ENCODE measurements at places on chromosomes 3 and 15. TPM values are rescaled to one million over a fixed set of nuclear protein-coding genes. Genes with fewer than 3 reads are reported as not detected.

HRG gene
- not detected for total RNA-seq

WNT7A gene
- total RNA-seq = not detected

CRABP1 gene
- total RNA-seq = 314 TPM

SNTN gene
- not detected for total RNA-seq

PATL2 gene
- total RNA-seq = not detected

ATOSA gene
- total RNA-seq = 37.8 TPM

NBEAL2 gene
- 38.0 TPM for total RNA-seq

THAP10 gene
- 3.3 TPM for total RNA-seq

GRCh38 chr3:58416191-58416590 lies 17.4 kb downstream of the PDHB start:
- no peaks in the 10 kb centered on the region for H3K4me1 ChIP-seq
- H3K36me3 ChIP-seq = no peaks in the 10 kb centered on the region

- no peak overlapping the region for H3K27ac ChIP-seq
- H3K4me3 ChIP-seq = no peak overlapping the region
- DNase-seq = no peak
- no peaks in the 10 kb centered on the region for H3K27me3 ChIP-seq
Observed at GRCh38 chr15:91469632-91470567, 369.8 kb downstream of the SV2B start.

GRCh38 chr3:132210476-132211346 lies 106.5 kb upstream of the ACP3 start:
- H3K27ac ChIP-seq = no peak overlapping the region
- DNase-seq = peak; percentile 48
- no peaks in the 10 kb centered on the region for H3K36me3 ChIP-seq
- H3K27me3 ChIP-seq = peaks cover 2% of the 10 kb centered on the region

GRCh38 chr3:47989981-47990440 lies 26.2 kb downstream of the MAP4 start:
- no peak overlapping the region for H3K4me3 ChIP-seq
- peaks cover 3% of the 10 kb centered on the region for H3K4me1 ChIP-seq
- no peaks in the 10 kb centered on the region for H3K36me3 ChIP-seq
- peak; percentile 67 for DNase-seq
- H3K27ac ChIP-seq = peak overlapping the region; percentile 53

DNA sequence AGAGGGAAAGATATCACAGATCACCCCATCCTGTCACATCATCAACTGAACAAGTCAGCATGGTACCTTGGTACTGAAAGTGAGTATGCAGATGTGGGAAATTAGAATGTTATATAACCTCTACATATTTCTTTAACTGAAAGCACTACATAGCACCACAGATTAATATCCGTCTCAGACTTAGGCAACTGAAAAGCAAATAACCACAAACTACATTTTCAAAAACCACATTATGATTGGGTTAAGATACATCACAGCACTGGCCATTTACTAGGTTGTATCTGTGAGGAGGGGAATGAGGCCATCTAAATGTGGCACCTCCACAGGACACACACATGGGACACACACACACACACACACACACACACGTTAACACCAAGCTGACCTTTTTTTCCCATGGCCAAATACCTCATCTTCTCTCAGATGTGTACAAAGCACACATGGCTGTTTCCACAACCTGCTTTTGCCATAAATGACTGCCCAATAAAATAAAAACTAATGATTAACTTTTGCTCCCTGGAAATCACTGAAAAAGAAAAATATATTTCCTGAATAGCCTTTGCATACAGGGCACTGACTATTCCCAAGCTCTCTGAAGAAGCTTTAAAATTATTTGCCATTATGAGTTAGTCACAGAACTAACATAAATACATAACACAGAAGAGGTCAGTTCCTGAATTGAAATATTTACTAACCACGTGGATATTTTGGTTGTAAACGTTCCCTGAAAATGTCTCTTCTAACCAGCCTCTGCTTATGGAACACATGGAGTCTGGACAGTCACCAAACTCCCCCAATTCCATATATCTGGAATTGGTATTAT lies 60.1 kb downstream of the SUMF1 start:
- H3K27me3 ChIP-seq = no peaks in the 10 kb centered on the region
- no peak for DNase-seq
- H3K27ac ChIP-seq = no peak overlapping the region
- H3K4me3 ChIP-seq = no peak overlapping the region
- no peaks in the 10 kb centered on the region for H3K36me3 ChIP-seq

- peak; percentile 51 for DNase-seq
- peak overlapping the region; percentile 71 for H3K4me3 ChIP-seq
- no peak overlapping the region for H3K27ac ChIP-seq
- H3K36me3 ChIP-seq = no peaks in the 10 kb centered on the region
Observed at GRCh38 chr15:91855684-91856489, 2.4 kb downstream of the SLCO3A1 start.

GRCh38 chr3:17238023-17238422 lies 353.3 kb downstream of the PLCL2 start:
- H3K4me3 ChIP-seq = no peak overlapping the region
- H3K27ac ChIP-seq = no peak overlapping the region
- H3K4me1 ChIP-seq = no peaks in the 10 kb centered on the region
- no peaks in the 10 kb centered on the region for H3K36me3 ChIP-seq

GRCh38 chr3:127448671-127449070 lies 141.9 kb downstream of the TPRA1 start:
- H3K36me3 ChIP-seq = no peaks in the 10 kb centered on the region
- DNase-seq = no peak
- H3K27me3 ChIP-seq = peaks cover 15% of the 10 kb centered on the region
- H3K4me1 ChIP-seq = peaks cover 20% of the 10 kb centered on the region

DNA sequence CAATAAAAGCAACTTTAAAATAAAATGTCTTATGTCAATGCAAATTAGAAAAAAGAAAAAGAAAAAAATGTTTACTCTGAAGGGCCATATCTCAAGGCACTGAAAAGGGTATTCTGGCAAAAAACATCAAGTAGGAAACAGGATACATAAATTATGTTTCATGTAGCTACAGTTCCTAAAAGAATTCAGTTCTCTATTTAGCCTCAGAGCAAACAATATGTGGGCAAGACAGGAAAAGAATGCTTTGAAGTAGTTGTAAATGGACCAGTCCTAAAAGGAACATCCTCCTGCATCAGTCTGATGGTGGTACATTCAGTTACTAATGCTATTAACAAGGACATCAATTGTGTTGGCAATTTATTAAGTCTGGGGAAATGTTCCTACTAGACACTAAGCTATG lies 8.1 kb downstream of the COMMD2 start:
- H3K36me3 ChIP-seq = no peaks in the 10 kb centered on the region
- no peak overlapping the region for H3K27ac ChIP-seq
- H3K4me3 ChIP-seq = no peak overlapping the region
- DNase-seq = no peak
- H3K4me1 ChIP-seq = no peaks in the 10 kb centered on the region

DNA sequence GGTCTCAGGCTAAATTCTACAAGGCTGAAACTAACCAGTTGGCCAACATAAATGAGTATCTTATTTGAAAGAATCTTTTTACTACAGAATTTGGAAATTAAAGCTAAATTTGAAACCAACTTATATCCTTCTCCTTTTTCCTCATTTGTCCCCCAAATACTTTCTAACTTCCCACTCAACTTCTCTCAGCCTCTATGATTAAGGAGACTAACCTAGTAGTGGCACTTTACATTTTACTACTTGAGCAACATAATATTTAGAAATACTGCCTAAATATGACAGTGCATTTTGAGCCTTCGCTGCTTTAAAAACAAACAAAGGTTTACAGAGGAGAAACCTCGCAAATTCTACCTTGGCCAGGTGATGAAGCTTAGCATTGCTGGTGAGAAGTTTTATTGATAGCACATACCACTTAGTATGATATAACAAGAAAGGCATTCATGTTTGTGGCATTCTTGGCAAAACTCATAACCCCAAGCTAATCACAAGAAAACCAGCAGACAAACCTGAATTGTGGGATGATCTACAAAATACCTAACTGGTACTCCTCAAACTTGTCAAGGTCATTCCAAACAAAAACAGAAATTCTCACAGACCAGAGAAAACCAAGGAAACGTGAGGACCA lies 432.1 kb upstream of the CFAP20DC start:
- H3K4me3 ChIP-seq = no peak overlapping the region
- no peaks in the 10 kb centered on the region for H3K27me3 ChIP-seq
- no peak overlapping the region for H3K27ac ChIP-seq

DNA sequence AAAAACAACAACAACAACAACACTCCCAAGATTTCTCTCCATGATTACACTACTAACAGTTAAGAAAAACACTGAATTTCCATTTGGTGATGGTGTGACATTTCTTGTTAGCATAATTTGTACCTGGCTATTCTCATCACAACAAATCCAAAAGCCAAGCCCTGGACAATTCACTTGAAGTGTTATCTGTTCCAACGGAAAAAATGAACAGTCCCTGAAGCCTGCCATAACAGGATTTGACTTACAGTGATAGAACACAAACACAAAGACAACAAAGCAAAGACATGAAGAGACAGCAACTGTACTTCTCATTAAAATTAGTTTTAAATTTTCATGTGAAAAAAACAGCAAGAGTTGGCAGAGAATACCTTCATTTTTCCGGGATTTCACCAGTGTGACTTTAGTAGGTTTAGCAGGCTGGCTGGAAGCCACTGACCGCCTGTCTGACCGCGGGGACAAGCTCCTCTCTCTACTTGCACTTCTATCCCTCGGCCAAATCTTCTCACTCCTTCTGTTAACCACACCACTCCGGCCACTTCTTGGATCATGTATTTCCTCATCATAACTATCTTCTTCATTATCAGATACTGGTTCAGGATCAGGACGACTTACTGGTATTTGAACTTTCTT lies 56.3 kb downstream of the TJP1 start:
- no peak overlapping the region for H3K4me3 ChIP-seq
- no peaks in the 10 kb centered on the region for H3K36me3 ChIP-seq
- no peak for DNase-seq

DNA sequence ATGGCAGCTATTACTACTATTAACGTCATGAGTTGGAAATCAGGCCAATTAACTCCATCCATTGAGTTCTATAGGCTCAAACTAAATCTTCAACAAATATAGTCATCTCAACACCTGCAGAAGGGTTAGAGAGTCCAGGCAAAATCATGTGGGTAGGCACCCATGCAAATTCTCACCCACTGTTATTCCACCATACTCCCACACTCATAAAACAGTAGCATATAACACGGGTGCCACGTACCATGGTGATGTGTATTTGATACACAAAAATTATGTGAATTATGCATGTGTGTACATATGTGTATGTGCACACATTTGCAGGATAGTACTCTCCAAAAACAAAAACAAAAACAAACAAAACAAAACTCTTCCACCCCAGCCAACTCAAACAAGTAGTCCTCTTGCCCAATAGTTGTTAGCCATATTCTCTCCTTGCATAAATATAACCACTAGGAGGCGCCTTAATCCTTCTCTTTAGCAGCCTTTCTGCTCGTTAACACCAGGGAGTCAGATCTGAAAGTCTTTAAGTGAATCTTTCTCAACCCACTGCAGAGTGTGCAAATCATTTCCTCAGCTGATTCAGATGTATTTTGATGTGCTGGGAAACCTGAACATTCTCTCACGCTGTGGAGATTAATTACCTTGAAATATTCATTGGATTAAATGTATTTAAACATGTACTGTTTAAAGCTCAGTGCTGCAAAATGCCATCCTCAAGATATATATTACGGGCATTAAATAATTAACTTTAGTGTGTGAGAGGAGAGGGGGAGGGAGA lies 38.0 kb upstream of the COPB2 start:
- no peaks in the 10 kb centered on the region for H3K36me3 ChIP-seq
- H3K27ac ChIP-seq = no peak overlapping the region
- H3K4me3 ChIP-seq = no peak overlapping the region
- no peak for DNase-seq
- peaks cover 2% of the 10 kb centered on the region for H3K4me1 ChIP-seq

DNA sequence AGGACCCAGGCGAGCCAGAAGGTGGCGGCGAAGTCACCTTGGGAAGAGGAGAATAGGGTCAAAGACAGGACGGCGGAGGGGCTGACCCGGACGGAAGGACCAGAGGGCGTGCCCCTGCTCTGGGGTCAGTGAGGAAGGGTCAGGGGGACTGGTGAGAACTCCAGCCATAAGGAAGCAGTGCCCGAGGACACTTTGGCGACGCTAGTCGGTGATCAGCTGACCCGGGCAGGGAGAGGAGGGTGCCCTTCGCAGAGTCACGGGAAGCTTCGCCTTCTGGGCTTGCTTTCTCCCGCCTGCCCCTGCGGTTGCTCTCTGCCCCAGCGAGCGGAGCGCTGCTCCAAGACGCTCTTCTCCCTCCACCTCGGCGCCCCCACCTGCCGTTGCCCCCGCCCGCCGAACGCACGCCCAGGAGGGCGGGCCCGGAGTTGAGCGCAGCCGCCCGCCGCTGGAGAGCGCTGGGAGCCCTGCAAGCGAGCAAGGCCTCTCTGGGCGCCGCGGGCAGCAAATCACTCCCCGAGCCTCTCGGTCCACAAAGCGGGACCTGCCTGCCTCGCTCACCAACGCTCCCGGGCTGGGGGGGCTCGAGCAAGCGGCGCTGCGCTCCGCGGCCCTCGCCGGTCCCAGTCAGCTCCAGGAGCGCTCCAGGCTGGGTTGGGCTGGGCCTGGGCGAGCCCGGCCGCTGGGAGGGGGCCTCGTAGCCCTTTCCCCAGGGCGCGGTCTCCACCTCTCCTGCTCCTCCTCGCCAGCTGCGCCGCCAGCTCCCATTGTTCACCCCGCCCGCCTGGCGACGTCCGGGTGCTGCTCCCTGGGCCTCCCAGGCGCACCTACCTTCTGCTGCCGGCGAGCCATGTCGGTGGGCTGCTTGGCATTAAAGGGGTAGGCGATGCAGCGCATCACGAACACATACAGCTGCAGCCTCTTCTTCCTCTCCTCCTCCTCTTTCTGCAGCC lies 1.2 kb downstream of the CADPS start:
- peak overlapping the region; percentile 96 for H3K27ac ChIP-seq
- H3K4me1 ChIP-seq = peaks cover 40% of the 10 kb centered on the region
- H3K4me3 ChIP-seq = peak overlapping the region; percentile 95

GRCh38 chr3:100662113-100662823 lies 47.0 kb upstream of the TFG start:
- H3K36me3 ChIP-seq = no peaks in the 10 kb centered on the region
- H3K27me3 ChIP-seq = no peaks in the 10 kb centered on the region

- H3K36me3 ChIP-seq = no peaks in the 10 kb centered on the region
- no peaks in the 10 kb centered on the region for H3K27me3 ChIP-seq
Observed at GRCh38 chr3:72517921-72518424, 330.3 kb downstream of the SHQ1 start.

DNA sequence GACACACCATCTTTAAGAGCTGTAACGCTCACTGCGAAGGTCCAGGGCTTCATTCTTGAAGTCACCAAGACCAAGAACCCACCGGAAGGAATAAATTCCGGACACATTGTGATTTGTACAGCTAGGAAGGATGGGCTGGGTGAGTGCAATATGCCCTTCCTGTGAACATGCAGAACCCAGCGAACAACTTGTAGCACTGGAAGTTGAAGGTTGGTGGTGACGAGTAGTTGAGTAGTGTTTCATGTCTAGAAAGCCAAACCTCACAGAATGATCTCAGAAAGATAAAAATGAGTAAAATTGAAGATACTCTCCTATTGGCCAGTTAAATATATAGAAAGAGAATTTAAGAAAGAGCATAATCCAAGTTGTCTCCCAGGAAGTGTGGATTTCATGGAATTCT lies 462.2 kb upstream of the CFAP20DC start:
- no peak for DNase-seq
- H3K4me3 ChIP-seq = no peak overlapping the region
- H3K4me1 ChIP-seq = no peaks in the 10 kb centered on the region
- peaks cover 2% of the 10 kb centered on the region for H3K27me3 ChIP-seq
- no peak overlapping the region for H3K27ac ChIP-seq

GRCh38 chr15:81530271-81530691 lies 156.3 kb upstream of the TMC3 start:
- H3K36me3 ChIP-seq = no peaks in the 10 kb centered on the region
- H3K27ac ChIP-seq = no peak overlapping the region
- no peaks in the 10 kb centered on the region for H3K27me3 ChIP-seq
- no peak overlapping the region for H3K4me3 ChIP-seq
- DNase-seq = no peak

Measured in glutamatergic neuron (in vitro differentiated cells).